Natural killer cell treated with Interleukin-12 subunit alpha and Interleukin-12 subunit beta and Interleukin-15 and Interleukin-18, amount 100 ng/mL, for 72 hours (primary cell): ENCODE measurements at places on chromosomes 2 and 18. TPM values are rescaled to one million over a fixed set of nuclear protein-coding genes. Genes with fewer than 3 reads are reported as not detected.

GRCh38 chr2:215712219-215712868, 276.5 kb upstream of the FN1 start:
- no peak for DNase-seq
- peaks cover 59% of the 10 kb centered on the region for H3K27me3 ChIP-seq
- no peak overlapping the region for H3K4me3 ChIP-seq
- no peaks in the 10 kb centered on the region for H3K36me3 ChIP-seq
- no peak overlapping the region for H3K27ac ChIP-seq
- no peaks in the 10 kb centered on the region for H3K4me1 ChIP-seq

- H3K27me3 ChIP-seq, result no peaks in the 10 kb centered on the region
- H3K4me3 ChIP-seq, result no peak overlapping the region
- H3K36me3 ChIP-seq, result no peaks in the 10 kb centered on the region
These were observed 112.0 kb upstream of the FOSL2 start for GRCh38 chr2:28280619-28281018.

- no peak overlapping the region for H3K27ac ChIP-seq
- H3K4me3 ChIP-seq, result no peak overlapping the region
- H3K27me3 ChIP-seq, result no peaks in the 10 kb centered on the region
- H3K36me3 ChIP-seq, result no peaks in the 10 kb centered on the region
These were observed 98.1 kb downstream of the CDH2 start for GRCh38 chr18:28078849-28079248.

- H3K4me3 ChIP-seq, result no peak overlapping the region
- no peak for DNase-seq
- H3K4me1 ChIP-seq, result no peaks in the 10 kb centered on the region
- H3K27me3 ChIP-seq, result no peaks in the 10 kb centered on the region
These were observed 306.6 kb upstream of the SOX11 start for GRCh38 chr2:5385596-5385995.

GRCh38 chr18:21980744-21981143, 188.6 kb upstream of the GATA6 start:
- DNase-seq, result no peak
- H3K27ac ChIP-seq, result no peak overlapping the region
- H3K4me3 ChIP-seq, result no peak overlapping the region
- no peaks in the 10 kb centered on the region for H3K4me1 ChIP-seq

DNA sequence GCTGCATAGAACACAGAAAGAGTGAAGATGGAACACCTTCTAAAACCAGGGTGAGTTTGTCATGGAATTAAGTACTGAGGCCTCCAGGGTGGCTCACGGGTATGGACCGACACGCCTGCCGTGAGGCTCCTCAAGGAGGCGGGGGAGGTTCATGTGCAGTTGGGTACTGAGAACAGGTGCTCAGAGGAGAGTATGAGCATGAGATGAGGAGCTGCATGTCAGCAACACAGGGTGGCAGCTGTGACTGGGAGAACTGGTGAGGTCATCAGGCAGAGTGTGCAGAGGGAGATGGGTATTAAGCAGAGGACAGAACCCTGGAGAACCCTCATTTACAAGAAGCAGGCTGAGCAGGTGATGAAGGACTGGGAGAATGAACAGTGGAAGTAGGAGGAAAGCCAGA, 63.2 kb upstream of the KLHL29 start:
- H3K36me3 ChIP-seq, result no peaks in the 10 kb centered on the region
- no peak overlapping the region for H3K4me3 ChIP-seq
- no peak overlapping the region for H3K27ac ChIP-seq

GRCh38 chr18:1774261-1774660, 797.0 kb downstream of the METTL4 start:
- H3K36me3 ChIP-seq, result no peaks in the 10 kb centered on the region
- no peaks in the 10 kb centered on the region for H3K4me1 ChIP-seq
- no peak overlapping the region for H3K27ac ChIP-seq

DNA sequence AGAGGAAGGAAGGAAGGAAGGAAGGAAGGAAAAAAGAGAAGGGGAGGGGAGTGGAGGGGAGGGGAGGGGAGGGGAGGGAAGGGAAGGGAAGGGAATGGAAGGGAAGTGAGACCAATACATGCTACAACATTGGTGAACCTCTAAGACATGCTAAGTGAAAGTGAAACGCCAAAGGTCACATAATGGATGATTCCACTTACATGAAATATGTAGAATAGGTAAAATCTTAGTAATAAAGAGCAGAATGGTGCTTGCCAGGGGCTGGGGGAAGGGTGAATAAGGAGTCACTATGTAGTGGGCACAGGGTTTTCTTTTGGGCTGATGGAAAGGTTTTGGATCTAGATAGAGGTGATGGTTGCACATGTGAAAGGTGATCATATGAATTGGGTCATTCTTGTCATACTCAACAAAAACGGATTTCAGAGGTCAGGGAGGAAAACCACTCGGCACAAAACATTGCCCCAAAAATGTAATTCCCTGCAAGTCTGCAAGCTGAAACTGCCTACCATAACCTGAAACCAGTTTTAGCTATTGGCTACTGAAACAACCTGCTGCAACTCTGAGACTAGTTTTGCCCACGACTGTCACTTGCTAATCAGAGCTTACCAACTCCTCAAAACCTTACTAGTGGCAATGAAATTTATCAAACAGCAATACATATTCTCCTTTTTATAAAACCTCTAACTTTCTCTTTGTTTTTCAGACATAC, 59.2 kb downstream of the CCDC141 start:
- no peak for DNase-seq
- peaks cover 3% of the 10 kb centered on the region for H3K4me1 ChIP-seq

DNA sequence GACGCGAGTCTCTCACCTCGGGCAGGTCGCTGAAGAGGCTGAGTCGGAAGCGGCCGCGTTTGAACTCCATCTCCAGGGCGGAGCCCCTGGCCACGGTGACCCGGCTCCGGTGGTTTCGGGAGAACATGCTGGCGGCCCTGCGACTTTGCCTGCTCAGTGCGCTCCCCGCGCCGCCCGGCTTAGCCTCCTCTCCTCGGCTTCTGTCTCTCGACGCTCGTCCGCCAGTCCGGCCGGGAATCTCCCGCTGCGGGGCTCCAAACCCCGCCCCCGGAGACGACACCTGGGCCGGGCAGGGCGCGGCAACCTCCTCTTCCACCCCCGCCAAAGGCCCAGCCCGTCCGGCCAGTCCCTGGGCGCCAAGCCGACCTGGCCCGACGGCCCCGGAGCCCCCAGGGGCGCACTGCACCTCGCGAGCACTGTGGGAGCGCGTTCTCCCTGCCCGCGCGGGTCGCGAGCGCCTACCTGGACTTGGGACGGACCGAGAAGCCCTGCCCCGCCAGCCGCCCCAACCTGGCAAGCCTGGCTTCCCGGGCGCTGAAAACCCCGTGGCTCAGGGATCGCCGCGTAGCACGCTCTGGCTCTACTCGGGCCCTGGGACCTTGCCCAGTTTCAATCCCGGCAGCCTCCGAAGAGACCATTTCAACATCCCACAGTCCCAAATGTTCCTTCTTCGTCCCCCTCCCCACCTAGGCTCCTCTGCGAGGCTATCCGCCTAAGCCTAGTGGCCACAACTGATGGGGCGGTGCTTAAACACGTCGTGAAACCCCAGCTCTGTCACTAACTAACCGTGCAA, at the start of gene RTKN:
Gene RTKN, minus strand, starts transcription at position 248 of the 793 bp plus-strand sequence. Its CDS starts 121 bp downstream, at position 127.
- peak within 1 kb of the TSS; percentile 60 for H3K4me3 ChIP-seq
- peak within 1 kb of the TSS; percentile 56 for H3K27ac ChIP-seq
- peaks cover 34% of the 10 kb centered on the region for H3K4me1 ChIP-seq
- H3K27me3 ChIP-seq, result peaks cover 2% of the 10 kb centered on the region

DNA sequence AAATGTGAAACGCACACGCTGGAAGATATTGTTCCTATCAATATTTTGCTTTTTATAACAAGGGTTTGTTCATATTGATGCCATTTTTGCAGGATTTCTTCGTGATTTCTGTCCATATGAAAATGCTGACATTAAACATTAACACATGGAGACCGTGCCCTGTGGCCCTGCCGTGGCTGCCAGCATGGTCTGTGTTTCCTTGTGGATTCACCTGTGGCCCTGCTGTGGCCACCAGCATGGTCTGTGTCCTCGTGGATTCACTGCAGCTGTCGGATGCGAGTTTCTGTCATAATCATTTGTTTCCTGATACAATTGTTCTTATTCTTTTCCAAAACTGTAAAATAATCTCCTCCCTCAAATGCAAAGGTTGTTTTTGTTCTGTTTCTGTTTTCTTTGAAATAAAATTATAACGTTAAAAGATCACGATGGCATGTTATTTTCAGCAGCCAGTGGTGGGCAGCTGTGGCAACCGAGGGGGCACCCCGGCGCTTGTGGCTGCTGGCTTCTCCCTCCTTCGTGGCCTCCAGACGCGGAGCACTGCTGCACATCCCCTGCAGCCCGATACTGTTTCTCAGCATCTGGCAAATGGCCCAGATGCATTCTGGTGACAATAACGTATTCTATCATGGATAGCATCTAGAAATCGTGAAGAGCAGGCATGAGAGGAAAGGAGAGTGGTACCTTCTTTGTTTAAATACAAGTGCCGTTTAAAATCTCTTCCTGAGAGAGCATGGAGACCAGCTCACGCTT, 143.5 kb downstream of the PTGR3 start:
- H3K27ac ChIP-seq, result no peak overlapping the region
- peaks cover 8% of the 10 kb centered on the region for H3K4me1 ChIP-seq
- no peak for DNase-seq
- H3K36me3 ChIP-seq, result no peaks in the 10 kb centered on the region
- no peak overlapping the region for H3K4me3 ChIP-seq

DNA sequence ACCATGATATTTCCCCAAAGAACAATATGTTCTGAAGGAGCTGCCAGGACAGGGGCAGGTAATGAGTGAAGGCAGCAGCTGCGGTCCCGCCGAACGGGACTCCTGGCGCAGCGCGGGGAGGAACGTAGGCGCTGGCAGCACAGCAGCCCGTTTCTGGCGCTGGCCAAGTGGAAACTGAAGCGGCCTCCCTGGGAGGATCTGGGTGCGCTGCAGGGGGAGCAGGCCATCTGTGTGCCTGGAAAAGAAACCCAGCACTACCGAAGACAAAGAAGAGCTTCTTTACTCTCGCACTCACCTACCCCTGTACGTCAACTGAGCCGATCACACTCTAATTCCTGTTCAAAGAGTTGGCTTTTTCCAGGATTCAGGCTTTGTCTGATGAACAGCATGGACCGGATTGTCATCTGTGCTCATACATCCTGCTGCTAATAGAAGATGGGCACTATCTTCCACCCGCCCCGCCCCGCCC, 11.8 kb downstream of the G6PC2 start:
- no peak for DNase-seq
- H3K4me3 ChIP-seq, result peak overlapping the region; percentile 36
- H3K36me3 ChIP-seq, result no peaks in the 10 kb centered on the region
- no peak overlapping the region for H3K27ac ChIP-seq

Gene KCNG3
- not detected for total RNA-seq

Gene MYOM1
- 0.88 TPM for total RNA-seq

Gene GALNT14
- 1.3 TPM for total RNA-seq
